ENCODE measurements at places on chromosomes 1 and 21.

DNA sequence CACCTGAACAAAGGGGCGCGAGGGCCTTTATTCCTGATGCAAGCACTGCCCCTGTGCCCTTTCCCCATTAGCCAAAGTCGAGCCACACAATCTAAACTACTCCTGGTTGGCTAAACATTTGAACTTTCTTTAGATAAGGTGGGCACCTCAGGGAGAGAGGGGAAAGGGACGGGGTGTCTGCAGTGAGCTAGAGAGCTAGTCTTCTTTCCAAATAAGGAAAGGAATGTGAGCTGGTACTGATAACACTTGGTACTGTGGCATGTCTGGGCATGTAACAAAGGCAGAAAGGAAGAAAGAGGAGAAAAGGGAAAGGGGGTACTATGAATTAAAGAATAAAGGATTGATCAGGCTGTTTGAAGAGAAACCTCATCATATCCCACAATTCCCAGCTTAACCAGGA lies 62.8 kb downstream of the OVGP1 start:
- no peak for DNase-seq

DNA sequence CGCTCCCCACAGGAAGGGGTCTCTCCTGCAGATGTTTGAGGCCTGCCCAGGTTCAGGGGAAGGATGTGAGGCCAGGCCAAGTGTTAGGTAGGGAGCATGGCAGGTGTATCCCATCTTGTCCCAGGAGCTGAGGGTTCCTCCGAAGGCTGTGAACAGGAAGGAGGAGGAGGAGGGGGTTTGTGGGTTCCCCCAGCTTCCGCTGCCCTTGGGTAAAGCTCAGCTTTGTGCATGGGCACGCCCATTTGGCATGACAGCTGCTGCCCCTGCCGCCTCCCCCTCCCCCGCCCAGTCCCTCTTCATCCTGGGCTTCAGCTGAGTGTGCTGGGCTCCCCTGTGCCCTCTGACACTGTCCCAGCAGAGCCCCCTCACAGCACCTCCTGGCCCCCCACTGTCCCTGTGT lies 25.5 kb downstream of the TNFRSF8 start:
- DNase-seq: no peak

GRCh38 chr1:34500451-34500850 lies 254.4 kb upstream of the GJB5 start:
- DNase-seq: no peak

- no peak for DNase-seq
Observed at GRCh38 chr1:14724678-14725077, 126.2 kb downstream of the KAZN start.

GRCh38 chr1:204684571-204685235 lies 835 bp downstream of the LRRN2 start:
- DNase-seq: no peak

DNA sequence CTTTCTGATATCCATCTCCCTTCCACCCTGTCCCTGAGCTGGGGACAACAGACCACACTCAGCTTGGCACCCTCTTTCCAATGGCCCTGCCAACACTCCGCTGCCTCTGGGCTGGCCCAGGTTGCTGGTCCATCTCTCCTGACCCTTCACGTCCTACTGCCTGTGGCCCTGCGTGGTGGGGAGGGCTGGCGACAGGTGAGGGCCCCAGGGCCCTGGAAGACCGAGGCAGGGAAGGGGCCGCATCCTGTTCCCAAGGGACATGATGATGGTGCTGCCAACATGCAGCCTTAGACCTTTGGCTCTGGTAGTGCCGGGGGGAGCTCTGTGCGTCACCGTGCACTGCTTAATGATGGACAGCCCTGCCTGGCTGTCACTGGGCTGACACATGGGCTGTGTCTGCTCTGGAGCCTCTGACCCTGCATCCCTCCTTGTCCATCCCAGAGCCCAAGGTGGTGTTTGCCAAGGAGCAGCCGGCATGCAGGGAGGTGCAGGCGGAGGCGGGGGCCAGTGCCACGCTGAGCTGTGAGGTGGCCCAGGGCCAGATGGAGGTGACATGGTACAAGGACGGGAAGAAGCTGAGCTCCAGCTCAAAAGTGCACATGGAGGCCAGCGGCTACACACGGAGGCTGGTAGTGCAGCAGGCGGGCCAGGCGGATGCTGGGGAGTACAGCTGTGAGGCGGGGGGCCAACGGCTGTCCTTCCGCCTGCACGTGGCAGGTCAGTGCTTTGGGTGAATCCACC lies 65.2 kb downstream of the OBSCN start:
- no peak for DNase-seq

DNA sequence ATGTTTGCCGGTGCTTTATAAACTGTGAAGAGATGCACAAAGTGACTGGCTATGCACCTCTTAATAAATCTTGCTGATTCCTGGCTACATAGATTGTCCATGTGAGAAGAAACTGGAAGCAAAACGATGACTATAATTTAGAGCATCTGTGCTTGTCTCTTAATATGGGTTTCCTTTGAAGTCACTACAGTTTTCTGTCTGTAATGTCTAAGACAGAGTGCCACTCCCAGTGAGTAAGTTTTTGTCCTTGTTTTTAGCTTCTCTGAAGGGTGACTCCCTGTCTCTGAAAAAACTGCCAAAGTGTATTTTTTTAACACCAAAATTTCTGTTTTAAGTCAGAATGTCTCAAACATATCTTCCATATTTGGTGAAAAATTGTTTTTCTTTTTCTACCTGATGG lies 175.1 kb downstream of the FASLG start:
- no peak for DNase-seq

GRCh38 chr1:70979313-70979712 lies 68.3 kb downstream of the PTGER3 start:
- DNase-seq: no peak

DNA sequence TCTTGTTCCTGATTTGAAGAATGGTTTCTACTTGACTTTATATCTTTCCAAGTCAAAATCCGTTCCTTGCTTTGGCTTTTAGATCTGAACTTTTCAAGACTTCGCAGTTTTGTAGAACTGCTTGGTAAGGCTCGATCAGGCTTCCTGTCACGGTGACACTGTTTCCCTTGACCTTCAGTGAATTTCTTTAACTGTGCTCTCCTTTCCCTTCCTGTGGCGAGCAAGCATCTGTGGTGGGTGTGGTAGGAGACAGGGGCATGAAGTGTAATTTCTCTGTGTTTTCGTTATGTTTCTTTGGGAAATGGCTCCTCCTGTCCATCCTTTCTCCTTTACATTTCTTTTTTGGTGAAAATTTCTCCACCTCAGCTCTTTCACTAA lies 10.4 kb downstream of the STYXL2 start:
- DNase-seq: no peak

DNA sequence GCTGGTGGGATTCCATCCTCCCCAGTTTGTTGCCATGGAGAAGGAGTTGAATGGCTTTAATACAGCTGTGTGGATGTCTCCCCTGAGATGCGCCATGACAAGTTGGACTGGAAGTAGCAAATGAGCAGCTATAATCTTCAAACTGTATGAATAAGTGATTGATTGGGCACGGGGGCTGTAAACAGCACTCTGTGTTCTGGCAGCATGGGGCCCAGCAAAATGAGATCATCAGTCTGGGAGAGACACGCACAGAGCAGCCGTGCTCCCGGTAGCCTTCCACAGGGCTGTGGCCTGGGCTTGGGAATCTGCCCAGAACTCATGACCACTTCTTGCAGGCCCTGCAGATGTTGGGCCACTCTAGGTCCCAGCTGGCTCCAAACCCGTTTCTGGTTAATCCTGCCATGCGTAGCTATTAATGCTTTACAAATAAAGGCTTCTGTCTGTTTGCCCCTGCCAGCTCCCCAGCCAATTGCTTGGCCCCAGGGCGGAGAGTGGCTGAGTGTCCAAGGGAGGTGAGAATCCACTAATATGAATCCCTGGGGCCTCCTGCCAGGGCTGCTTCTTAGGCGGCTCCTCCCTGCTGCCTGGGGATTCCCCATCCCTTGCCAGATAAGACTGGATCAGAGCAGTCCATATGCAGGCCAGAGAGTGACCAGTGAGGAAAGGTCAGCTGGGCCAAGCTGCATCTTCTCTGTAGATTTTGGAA lies 642.9 kb downstream of the AJAP1 start:
- DNase-seq: peak; percentile 68

DNA sequence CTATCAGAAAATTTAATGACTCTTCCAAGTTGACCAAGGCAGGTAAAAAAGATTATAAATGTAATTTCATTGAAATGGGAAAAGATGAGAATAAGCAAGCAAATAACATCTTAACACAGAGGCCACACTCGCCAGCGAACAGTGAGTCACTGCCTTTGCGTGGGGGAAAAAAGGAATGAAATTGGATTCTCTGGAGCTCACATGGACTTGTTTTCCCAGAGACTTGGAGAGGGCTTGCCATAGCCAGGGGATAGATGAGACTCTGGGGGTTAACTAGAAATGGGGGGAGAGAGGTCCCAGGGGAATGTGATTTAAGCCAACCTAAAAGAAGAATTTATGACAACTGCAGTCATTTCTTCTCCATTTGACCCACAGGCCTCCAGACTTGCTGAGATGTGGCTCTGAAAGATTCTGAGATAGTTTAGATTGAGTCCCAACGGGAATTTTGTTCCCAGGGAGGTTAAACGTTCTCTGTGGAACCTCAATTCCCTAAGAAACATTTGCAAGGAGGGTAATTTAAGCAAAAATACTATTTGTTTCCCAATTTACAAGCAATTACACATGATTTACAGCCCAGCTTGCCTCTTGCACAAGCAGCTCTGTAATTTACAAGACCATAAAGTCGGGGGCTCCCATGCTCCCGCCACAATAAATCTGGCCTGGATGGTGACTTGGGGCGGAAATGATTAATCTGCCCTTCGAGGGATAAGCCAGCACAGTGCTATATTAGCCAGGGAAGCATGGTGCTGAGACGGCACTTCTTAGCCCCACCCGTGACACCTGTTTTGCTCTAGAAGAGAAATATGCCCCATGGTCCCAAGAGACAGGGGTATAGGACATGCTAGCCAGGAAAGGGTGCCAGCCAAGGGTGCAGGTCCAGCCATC lies 68.8 kb downstream of the GRIK3 start:
- no peak for DNase-seq

GRCh38 chr21:36676039-36676950 lies 22.6 kb upstream of the SIM2 start:
- DNase-seq: no peak

DNA sequence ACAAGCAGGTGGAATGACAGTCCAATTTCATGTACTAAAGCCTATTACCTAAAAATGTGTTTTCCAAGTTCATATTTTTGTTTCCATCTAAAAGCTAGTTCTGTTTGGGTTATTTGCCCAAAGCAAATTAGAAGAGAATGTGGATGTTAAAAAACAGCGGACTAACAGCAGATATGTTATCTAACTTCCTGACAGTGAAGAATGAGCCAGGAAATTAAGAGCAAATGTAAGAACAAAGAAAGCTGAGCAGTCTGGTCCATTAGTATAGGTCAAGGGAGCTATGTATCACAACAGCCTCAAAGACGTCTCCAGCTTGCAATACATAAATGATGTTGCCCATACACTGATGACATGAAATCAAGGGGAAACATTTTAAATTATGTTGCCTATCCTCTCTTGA lies 145.5 kb upstream of the PLD5 start:
- no peak for DNase-seq

- DNase-seq: no peak
Observed at GRCh38 chr21:17455451-17455850, 57.4 kb upstream of the CXADR start.

DNA sequence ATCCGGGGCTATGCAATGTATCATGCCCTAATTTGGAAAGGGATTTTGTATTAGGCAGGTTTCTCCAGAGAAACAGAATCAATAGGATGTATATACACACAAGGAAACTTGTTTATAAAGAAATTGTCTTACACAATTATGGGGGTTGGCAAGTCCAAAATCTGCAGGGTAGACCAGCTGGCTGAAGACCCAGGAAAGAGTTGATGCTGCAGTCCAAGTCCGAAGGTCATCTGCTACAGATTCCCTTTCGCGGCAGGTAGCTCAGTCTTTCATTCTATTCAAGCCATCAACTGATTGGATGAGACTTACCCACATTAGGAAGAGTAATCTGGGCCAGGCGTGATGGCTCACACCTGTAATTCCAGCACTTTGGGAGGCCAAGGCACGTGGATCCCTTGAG lies 54.6 kb upstream of the CXADR start:
- DNase-seq: no peak

DNA sequence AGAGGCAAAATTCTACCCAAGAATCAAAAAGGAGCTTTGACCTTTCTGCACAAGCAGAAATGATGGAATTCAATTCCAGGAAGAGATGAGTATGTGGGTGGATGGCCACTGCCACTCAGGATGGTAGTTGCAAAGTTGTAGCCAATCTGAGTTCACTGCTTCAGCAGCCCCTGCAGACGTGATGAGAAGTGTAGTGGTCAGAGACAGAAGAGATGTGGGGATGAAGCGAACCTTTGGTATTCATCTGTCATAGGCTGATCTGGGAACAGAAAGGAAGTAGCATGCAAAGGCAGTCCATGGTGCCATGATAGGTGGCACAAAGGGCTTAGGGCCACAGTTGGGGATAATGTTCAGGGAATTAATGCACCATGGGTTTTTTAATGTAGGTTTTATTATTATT lies 81.1 kb upstream of the PGBD5 start:
- no peak for DNase-seq

GRCh38 chr21:44695641-44696040 lies 1.3 kb upstream of the KRTAP10-12 start:
- no peak for DNase-seq

GRCh38 chr1:65141394-65141793 lies 6.6 kb upstream of the AK4 start:
- no peak for DNase-seq

- DNase-seq: no peak
Observed at GRCh38 chr1:212561501-212561931, 47.0 kb upstream of the ATF3 start.

GRCh38 chr1:246588159-246588721 lies 22.0 kb downstream of the CNST start:
- DNase-seq: no peak

Measured in hypothalamus (tissue), 51 donors.